ENCODE measurements at places on chromosomes 2 and 18.

DNA sequence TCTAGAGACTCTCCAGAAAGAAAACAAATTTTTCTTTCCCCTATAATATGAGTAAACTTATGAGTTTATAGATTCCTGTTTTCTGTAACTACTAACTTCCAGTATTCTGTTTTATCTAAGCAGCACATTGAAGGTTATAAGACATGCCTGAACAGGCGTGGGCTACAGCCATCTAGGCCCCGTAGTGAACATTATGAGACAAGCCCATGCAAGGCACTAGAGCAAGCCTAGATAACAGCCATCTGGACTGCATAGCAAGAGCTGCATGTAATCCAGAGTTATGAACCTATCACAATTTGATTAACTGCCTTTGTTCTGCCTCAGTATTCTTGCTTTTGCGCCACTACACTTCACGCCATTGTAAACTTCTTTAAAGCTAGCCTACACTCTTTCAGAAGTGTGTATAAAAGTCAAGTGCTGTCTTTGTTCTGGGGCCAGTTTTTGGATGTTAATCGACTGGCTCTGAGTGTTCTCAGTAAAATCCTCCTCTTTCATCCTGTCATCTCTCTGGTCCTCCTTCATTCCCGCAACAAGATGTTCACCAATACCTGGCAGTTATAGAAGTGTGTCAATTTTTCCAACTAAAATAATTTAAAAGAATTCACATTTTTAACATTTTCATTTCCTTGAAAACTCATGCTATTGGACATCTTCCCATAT, 3.0 kb upstream of the SULT1C3 start:
- no peak for ATAC-seq
- H3K4me1 ChIP-seq: no peaks in the 10 kb centered on the region
- no peak overlapping the region for H3K4me3 ChIP-seq
- H3K36me3 ChIP-seq: no peaks in the 10 kb centered on the region

DNA sequence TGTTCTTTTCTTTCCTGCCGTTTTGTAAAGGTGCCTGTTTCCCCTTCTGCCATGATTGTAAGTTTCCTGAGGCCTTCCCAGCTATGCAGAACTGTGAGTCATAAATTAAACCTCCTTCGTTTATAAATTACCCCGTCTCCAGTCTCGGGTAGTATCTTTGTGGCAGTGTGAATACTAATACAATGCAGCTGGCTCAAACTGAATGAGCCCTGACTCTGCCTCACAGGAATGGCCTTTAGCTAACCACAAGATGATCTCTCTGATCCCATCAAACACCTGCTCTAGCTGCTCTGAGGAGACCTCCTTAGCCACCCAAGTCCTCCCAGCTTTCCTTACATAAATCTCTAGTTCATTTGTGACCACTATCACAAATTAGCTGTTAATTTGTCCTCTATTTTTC, 41.5 kb upstream of the CAB39 start:
- H3K4me3 ChIP-seq: no peak overlapping the region
- no peaks in the 10 kb centered on the region for H3K36me3 ChIP-seq
- H3K27ac ChIP-seq: no peak overlapping the region
- no peak for ATAC-seq
- no peaks in the 10 kb centered on the region for H3K4me1 ChIP-seq

DNA sequence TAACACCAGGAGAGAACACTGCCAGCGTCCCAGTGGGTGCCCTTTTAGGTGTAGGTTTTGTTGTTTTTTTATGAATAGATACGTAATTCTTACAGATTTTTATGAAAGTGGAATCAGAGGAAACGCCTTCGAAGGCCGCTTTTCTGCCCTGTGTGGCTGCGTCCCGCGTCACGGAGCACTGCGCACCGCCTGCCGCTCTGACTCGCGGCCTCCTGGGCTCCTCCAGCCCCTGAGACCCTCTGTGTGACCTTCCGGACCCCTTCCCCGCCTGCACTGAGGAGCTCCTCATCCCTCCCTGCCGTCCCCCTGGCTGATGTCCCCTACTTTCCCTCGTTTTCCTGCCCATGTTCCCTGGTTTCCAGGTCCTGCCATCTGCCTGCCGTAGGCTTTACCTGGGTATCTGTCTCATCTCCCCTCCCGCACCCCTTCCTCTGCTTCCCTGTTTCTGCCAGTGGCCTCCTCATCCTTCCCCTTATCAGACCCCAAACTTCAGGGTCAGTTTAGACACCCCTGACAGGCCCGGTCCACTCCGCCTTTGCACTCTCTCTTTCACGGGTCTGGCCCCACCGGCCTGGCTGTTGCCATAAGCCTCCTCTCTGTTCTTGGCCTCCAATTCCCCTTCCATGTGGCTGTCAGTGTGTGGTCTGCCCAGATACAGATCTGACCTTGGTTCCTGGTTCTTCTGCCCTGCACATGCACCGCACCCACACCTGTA, 32.7 kb downstream of the PDIA6 start:
- H3K4me3 ChIP-seq: no peak overlapping the region
- no peaks in the 10 kb centered on the region for H3K4me1 ChIP-seq
- no peaks in the 10 kb centered on the region for H3K36me3 ChIP-seq
- no peaks in the 10 kb centered on the region for H3K27me3 ChIP-seq

DNA sequence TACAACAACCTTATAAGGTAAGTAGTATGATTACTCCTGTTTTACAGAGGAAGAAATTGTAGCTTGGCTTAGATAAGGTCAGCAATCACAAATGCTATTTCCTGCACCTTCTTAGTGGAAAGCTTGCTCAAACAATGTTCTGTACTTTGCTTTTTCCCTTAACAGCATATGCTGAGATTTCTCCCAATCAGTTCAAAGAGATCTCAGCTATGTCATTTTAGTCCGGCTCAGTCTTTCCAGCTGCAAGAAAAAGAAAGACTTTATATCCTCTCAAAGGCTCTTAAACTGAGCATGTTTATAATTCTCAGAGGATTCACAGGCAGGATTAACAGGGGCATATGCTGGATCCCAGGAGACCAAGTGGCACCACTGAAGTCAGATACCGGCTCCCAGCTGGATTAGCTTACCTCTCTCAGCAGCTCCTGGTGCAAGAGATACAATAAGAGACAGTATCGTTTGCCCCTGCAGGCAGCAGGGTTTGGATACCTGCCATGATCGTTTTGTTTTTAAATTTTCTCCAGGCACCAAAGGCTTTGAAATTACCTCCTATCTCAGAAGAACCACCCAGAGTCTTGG, 29.5 kb downstream of the KIAA2012 start:
- H3K27me3 ChIP-seq: no peaks in the 10 kb centered on the region
- no peaks in the 10 kb centered on the region for H3K4me1 ChIP-seq
- no peaks in the 10 kb centered on the region for H3K36me3 ChIP-seq
- no peak overlapping the region for H3K4me3 ChIP-seq
- H3K27ac ChIP-seq: no peak overlapping the region
- no peak for ATAC-seq

GRCh38 chr2:23199115-23199918, 185.7 kb upstream of the KLHL29 start:
- no peaks in the 10 kb centered on the region for H3K4me1 ChIP-seq
- no peaks in the 10 kb centered on the region for H3K36me3 ChIP-seq
- no peaks in the 10 kb centered on the region for H3K27me3 ChIP-seq
- ATAC-seq: no peak
- no peak overlapping the region for H3K4me3 ChIP-seq

DNA sequence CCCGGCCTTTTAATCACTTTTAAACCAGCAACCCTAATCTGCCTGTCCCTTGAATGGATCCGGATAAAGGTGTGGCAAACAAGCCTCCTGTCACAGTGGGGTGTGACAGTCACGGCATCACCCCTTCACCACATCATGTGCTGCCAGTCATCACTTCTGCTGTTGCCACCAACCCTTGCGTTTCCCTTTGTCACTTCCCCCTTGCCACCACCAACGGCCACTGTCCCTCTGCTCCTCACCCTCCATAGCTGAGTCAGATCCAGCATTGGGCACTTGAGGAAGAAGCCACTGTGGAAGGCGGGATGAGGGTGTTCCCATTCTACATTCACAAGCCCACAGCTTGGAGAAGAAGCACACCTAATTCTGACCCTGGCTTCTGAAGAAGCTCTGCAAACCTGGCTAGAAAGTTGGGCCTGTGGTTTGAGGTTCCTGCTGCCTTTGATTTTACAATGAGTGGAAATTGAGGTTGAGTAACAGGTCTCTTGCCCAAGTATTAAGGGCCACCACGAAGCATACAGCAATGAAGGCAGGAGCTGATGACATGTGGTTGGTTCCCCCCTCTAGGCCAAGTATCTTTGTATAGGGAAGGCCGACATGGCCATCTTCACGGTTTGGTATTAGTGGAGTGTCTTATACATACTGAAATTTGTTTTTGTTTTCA, 22.9 kb upstream of the DARS1 start:
- no peak overlapping the region for H3K27ac ChIP-seq
- H3K4me1 ChIP-seq: no peaks in the 10 kb centered on the region
- no peak overlapping the region for H3K4me3 ChIP-seq
- peak; percentile 60 for ATAC-seq
- no peaks in the 10 kb centered on the region for H3K36me3 ChIP-seq

DNA sequence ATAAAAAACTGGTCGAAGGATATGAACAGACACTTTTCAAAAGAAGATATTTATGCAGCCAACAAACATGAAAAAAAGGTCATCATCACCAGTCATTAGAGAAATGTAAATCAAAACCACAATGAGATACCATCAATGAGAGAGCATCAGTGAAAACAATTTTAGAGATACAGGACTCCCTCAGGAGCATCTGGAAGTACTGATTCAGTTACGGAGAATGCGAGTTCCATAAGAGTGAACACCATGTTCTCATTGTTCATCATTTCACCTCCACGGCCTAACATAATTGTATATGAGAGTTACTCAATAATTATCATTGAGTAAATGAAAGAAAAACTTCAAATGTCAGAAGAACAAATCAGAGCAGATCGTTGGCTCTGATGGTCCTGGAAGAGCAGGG, 140.9 kb upstream of the TANK start:
- H3K4me3 ChIP-seq: no peak overlapping the region
- H3K36me3 ChIP-seq: no peaks in the 10 kb centered on the region
- ATAC-seq: no peak
- no peak overlapping the region for H3K27ac ChIP-seq

DNA sequence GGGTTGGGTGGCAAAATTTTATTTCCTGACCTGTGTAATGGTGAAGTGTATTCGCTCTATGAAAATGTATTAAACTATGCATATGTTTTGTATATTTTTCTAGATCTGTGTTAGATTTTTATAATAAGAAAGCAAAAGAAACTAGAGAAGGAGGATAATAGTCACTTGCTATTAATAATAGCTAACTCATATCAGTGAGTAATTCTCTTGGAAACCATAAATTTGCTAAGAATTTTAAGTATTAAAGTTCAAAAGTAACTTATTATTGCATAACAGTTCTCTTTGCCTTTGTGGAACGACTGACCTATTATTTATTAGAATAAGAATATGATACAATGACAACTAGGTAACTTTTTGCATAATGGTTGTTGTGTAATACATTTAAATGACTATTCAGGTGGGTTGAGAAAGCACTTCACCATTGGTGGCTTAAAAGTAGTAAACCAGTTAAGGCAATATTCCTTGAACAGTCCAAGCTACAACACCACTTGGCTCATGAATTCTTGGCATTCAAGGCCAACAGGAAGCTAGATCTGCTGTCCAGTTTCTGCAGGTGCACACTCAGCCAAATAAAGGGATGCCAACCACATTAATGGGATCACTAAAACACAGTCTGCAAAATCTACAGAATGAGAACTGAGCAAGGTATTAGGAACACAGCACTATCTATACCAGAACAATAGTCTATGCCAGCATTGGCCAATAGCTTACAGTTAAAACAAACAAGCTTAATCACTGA, 921.3 kb downstream of the CPS1 start:
- H3K4me3 ChIP-seq: no peak overlapping the region
- ATAC-seq: no peak
- H3K27ac ChIP-seq: no peak overlapping the region
- no peaks in the 10 kb centered on the region for H3K27me3 ChIP-seq

DNA sequence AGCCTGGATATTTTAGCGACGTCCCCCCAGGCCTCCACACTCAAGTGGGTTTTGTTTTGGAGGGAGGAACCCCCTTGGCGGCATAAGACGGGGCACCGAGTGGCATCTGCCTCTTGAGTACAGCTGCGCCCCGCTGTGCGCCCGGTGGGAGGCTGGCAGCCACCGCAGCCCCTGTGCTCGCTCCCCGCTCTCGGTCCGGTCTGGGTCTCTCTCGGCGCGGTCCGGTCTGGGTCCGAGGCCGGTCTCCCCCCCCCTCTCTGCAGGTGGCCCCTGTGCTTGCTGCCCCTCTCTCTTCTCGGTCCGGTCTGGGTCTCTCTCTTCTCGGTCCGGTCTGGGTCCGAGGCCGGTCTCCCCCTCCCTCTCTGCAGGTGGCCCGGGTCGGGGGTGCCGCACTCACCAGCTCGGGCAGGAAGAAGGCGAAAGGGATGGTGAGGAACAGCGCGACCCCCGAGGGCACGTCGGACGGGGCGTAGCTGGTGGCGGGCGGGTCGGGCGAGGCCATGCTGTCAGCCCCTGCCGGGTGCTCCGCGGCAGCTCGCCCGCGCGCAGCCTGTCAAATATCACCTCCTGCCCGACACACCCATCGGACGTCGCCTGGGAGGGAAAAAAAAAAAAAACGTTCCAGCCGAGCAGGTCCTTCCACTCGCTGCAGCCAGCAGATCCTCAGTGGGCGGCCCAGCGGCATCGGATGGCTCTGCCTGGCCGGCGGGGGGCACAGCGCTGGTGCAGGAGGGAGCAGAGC, at the start of gene MALL:
MALL (minus strand) TSS at position 532 of the 742 bp plus-strand sequence; CDS start at position 502, 30 bp downstream.
- H3K27me3 ChIP-seq: peaks cover 65% of the 10 kb centered on the region
- H3K36me3 ChIP-seq: no peaks in the 10 kb centered on the region
- peak within 1 kb of the TSS; percentile 51 for H3K4me3 ChIP-seq
- H3K27ac ChIP-seq: peak within 1 kb of the TSS; percentile 64
- peak; percentile 47 for ATAC-seq
- H3K4me1 ChIP-seq: no peaks in the 10 kb centered on the region

- H3K36me3 ChIP-seq: no peaks in the 10 kb centered on the region
- no peaks in the 10 kb centered on the region for H3K27me3 ChIP-seq
- no peak overlapping the region for H3K4me3 ChIP-seq
- no peak overlapping the region for H3K27ac ChIP-seq
- no peak for ATAC-seq
Measured at GRCh38 chr2:74760875-74761630, 72.9 kb upstream of the HK2 start.

DNA sequence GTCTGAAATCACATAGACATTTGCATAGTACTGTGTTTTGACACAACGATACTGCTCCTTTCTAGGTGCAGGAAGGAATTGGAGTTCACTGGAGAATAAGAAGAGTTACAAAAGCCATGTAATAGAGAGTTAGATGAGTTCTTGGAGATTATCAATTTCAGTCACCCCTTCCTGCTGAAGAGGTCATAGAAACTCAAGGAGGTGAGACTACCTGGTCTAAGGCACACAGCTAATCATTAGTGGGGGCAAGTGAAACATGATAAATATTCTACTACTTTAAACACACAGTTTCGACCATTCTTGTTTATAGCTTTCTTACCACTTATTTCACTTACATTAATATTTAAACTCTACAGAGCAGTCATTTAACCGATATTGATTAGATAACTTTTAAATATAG, 286.9 kb upstream of the NXPH2 start:
- no peak overlapping the region for H3K4me3 ChIP-seq
- H3K36me3 ChIP-seq: no peaks in the 10 kb centered on the region
- no peak for ATAC-seq
- H3K4me1 ChIP-seq: no peaks in the 10 kb centered on the region

Measured in gastroesophageal sphincter (tissue), 4 donors.